GM13977 (cell line): ENCODE measurements at places on chromosomes 3 and 15.

DNA sequence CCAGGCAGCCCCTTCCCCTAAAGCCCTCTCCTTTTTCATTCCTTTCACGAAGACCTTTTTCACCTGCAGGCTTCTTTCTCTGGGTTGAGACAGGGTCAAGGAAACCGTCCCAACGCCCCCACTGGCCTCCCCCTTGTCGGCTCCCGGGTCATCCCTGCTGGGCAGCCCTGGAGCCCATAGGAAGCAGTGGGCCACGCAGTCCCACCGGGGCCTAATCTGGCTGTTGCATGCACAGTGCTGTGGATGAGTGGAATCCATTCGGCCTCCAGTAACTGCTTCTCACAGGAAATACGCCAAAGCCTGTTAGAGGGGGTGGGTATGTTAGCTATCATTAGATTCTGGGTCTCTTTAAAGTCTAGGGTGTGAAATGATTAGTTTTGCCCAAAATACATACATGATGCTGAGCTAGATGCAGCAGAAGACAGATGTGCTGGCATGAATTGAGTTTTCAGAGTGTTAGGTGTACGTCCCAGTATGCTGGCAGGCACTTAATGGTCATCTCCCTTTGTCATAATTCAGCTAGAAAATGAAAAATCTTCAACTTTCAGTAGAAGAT, 16.6 kb downstream of the LYSMD4 start:
- DNase-seq, result no peak

- DNase-seq, result no peak
Observed at GRCh38 chr3:39124876-39125840, 17.7 kb downstream of the TTC21A start.

DNA sequence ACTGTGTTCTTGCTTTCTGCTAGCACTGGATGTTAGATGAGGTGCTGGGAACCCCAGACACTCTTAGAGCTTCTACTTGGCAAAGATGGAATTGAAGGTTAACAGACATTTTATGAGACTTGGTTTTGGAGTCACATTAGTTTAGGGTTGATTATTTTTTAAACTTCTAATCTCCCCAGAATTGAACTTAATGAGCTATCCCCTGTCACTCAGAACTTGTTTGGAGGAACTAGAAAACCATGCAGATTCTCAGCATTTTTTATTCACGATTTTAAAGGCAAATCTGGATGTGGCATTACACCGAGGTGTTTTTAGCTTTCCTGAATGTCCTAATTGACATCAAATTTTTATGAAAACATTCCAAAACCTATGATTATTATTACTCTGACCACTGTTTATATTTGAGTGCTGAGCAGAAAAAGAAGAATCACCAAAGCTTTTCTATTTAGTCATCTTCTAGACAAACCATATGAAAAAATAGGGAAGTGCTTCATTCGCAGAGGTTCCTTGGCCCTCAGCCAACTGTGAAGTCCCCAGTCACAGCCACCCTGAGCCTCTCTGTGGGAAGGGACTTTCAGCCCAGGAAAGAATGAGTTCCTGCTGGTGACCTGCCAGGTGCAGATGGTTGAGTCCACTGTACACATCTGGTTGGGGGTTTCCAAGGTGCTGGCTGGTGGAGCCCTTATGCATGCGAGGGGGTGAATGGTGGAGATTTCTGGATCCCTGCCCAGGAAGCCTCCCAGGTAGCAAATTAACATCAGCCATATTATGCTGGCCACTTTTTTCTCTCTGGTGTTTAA, 196.0 kb upstream of the TOPAZ1 start:
- DNase-seq, result peak; percentile 75

DNA sequence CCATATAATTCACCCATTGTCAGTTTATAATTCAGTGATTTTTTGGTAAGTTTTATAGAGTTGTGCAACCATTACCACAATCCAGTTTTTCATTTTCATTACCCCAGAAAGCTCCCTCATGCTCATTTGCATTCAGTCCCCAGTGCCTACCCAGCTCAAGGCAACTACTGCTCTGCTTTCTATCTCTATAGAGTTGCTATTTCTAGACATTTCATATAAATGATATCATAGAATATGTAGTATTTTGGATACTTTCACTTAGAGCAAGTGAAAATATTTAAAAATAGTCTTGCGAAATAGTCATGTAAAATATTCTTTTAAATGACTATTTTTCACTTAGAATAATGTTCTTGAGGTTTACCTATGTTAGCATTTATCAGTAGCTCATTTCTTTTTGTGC, 42.1 kb downstream of the ZNF654 start:
- DNase-seq, result no peak

DNA sequence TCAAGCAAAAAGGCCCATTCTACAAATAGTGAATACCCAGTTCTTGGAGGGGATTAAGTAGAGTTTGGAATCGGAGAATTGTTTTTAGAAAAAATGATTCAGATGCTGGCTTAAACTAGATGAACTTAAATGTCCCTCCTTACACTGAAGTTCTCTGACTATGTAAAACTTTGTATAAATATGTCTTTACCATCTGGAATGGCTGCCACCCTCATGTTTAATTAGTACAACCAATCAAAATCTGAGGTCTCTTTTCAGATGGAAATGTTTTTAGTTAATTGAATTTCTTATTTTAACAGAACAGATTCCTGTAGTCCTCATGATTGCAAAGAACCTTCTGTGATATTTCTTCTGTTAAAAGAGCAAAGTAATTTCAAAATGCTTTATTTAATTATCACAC, 94.8 kb downstream of the CADM2 start:
- DNase-seq, result no peak

DNA sequence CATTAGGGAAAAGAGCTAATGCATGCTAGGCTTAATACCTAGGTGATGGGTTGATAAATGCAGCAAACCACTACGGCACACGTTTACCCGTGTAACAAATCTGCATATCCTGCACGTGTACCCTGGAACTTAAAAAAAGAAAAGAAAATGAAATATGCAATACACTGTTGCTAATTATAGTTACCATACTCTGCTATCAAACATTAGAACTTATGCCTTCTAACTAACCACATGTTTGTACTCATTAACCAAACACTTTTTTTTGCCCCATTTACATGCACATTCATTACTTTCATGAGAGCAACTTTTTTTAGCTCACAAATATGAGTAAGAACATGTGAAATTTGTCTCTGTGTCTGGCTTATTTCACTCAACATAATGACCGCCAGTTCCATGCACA, 253.1 kb downstream of the CGGBP1 start:
- DNase-seq, result no peak

DNA sequence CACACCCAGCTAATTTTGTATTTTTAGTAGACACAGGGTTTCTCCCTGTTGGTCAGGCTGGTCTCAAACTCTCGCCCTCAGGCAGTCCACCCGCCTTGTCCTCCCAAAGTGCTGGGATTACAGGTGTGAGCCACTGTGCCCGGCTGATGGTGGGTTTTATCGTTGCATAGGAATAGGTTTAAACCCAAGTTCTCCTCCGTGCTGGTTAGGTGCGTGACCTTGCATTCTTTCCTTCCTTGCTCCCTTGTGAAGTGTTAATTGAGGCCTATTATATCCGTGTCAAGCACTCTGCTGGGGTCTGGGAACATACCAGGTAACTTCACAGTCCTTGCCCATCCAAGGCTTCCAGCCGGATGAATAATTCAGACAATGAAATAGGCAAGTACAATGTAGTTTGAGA, 19.3 kb upstream of the ETV5 start:
- no peak for DNase-seq

DNA sequence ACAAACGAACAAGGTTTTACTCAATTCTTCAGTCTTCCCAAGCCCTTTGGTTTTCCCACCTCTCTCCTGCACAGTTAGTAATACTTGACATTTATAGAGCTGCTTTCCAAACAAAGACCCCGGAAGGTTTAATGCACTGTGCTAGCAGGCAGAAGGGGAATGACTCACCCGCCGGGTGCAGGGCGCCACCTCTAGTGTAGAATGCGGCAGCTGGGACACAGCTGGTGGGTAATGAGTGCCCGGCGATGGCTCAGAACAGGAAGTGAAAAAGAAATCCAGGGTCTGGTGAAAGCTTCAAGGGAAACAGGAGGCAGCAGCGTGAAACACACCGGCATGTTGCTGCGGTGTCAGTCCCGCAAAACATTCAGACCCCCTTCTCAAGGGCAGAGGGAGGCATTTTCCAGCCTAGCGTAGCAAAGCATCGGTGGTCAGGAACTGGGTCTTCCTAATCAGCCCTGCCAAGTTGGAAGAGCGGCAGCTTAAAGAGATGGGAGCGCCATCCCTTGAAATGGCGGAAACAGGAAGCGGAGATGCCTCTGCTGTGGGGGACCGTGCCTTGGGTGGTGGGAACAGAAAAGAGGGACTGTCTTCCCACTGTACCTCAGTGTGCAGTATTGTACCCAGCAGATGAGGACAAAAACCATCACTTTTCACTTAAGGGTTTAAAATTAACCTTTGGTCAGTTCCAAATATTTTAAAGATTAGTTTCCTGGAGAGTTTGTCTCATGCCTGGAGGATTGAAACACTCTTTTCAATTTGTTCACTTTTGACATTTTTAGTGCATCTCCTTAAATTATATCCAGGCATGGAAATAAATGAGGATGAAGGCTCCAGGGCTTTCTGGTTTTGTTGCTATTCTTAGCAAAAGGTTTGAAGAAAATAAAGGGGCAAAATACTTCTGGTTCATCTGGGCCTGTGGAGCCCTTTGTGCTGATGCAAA, 160.7 kb upstream of the MCTP2 start:
- DNase-seq, result no peak

DNA sequence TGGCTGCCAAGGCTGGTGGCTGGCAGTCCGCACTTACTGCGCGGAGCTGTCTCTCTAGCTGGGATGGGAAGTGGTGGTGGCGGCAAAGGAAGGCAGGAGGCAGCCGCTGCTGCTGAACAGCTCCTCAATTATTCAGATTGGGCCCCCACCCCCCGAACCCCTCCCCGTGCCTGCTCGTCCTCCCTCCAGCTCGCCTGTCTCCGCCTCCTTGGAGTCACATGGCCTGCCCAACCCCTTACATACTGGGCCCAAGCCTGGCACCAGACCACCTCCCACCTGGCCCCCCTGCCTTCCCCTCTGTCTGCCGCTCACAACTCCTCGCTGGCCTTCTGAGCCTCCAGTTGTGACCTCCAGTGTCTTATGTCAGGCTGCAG, at the start of gene SLC7A14:
TSS of gene SLC7A14 (minus strand) at position 139 of the 374 bp plus-strand sequence. CDS start 59,139 bp downstream, outside the sequence.
- no peak for DNase-seq

DNA sequence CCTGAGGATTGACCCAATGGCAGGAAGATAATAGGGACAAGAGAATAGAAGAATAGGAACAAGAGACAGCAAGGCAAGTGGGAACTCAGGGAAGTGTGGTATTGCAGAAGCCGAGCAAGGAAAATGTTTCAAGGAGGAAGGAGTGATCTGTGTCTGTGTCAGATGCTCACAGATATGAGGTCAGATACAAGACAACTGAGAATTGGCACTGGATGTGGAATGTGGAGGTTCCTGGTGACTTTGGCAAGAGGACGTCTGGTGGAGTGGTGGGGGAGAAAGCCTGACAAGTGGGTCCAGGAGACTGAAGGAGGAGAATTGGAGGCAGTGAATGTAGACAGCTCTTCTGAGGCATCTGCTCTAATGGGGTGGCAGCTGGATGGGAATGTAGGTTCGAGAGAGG, 24.1 kb downstream of the GYG1 start:
- DNase-seq, result no peak

GRCh38 chr15:77505556-77505955, 84.9 kb downstream of the HMG20A start:
- DNase-seq, result no peak

- DNase-seq, result no peak
Observed at GRCh38 chr15:52746162-52746757, 43.9 kb downstream of the ONECUT1 start.

DNA sequence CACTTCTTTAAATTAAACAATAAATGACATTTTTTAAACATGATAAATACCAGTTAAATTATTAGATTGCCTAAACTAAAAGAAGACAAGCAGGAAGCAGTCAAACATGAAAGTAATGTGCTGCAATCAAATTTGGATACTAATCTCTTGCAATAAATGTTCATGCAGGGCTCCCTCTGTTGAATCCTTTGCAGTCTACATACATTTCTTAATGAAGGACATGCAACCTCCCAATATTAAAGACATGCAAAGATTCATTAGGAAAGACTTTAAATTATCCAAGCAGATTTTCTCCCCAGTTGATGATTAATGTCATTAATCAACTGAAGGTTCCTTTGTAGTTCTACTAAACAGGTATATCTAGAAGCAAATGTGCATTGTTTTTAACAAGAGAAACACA, 245.4 kb downstream of the ZIC4 start:
- no peak for DNase-seq

GRCh38 chr3:107911337-107912000, 179.4 kb downstream of the CD47 start:
- peak; percentile 27 for DNase-seq

DNA sequence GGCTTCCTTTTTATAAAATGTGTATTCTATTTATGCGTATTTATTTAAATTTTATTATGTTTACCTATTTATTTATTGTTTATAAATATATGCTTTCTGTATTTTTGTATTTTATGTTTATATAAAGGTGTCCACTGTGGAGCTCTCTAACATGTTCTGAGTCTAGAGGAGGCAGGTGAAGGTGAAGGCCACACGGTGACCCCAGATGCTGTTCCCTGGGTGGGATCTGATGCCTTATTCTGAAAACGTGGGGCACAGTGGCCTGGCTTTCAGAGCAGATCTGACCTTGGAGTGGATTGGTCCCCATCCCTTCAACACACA, 104.7 kb upstream of the SLC7A14 start:
- no peak for DNase-seq

DNA sequence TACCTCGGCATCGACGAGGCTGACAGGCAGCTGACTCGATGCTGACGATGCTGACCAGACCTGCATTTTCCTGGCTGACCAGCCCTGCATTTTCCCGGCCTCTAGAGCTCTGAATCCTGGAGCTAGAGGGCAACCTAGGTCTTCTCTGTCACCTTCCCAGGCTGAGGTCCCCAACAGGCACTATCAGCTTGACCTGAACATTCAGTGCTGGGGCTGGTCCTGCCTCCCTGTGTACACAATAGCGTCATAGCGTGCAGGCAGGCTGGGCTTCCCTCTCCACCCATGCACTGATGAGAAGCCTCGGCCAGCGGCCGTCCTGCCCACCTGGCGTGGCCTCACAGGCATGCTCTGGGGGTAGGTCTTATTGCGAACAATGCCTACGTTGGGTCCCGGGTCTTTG, 62.3 kb upstream of the SNRPA1 start:
- no peak for DNase-seq

GRCh38 chr3:167102071-167102470, 278.0 kb downstream of the ZBBX start:
- DNase-seq, result no peak
